ENCODE measurements at places on chromosomes 5 and 9.

DNA sequence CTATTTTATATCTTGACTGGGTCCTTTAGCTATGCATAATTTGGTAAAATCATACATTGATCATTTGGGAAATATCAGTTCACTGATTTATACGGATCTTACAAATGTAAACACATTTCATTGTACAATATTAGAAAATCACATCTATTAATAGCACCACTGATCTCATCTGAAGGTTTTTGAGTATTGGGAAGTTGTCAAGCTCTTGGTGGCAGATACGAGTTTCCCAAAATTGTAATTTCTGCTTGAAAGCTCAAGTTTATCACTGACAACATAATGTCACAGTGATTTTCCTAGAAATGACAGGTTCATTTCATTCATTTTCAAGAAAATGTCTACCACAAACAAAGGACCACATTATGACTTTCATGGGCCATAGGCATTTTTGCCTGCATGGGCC lies 3.0 kb upstream of the MACROH2A1 start:
- no peak for DNase-seq

- no peak for DNase-seq
Measured at GRCh38 chr5:88770276-88771257, 112.4 kb downstream of the MEF2C start.

GRCh38 chr5:157233515-157233914 lies 32.4 kb upstream of the CYFIP2 start:
- no peak for DNase-seq

DNA sequence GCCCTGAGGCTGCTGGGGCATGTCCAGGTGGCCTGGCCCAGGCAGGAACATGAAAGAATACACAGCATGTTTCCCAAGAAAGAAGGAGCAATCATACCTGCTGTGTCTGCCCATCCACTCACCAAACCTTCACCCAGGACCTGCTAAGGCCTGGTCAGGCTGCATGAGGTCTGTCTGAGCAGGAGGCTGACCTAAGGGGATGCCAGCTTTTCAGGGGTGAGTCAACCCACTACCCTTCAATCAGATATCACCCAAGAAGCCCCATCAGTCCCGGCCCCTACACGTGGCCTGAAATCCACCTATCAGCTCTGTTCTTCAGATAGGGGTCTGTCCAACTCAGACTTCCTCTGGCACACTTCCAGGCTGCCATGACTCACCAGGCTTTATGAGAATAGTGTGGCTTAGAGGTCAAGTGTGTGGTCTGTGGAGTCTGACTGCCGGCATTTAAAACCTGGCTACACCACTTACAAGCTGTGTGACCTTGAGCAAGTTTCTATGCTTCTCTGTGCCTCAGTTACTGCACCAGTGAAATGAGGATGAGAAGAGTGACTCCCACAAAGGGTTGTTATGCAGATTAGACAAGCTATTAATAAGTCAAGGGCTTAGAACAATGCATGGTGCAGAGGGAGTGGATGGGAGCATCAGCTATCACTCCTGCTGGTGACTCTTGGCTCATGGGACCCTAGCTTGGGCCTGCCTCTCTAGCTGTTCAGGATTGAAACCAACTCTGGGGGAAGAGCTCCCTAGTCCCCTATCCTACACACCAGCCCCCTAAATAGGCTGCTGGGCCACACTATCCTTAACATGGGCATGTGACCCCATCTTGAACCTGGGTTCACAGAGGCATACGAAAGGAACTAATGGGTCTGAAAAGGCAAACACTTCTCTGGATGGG lies 130.3 kb downstream of the PAX5 start:
- DNase-seq = peak; percentile 65

DNA sequence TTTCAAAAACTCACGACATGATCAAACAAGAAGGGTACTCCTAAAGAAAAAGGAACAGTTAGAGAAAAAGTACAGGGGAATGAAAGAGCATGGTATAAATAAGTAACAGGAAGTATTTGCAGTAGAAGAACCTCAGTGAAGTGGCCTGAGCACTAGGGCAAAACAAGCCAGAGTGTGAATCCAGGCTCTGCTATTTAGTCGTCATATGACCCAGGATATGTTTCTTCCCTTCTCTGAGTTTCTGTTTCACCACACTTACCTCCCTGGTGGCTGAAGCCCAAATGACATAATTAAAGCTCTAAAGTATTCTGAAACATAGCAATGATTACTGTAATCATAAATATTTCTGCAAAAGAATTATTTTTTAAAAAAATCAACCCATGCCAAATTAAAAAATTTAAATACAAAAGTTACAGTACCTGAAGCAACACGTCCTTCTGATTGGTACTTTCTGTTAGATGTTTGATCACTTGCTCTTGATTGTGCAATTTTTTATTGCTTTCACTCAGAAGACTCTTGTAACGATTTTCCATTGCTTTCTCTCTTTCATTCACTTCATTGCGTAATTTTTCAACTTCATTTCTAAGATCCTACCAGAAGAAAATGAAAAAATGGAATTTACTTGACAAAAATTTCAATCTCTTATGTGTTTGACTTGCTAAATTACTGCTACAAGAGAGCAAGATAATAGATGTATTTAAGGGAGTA lies 88.9 kb downstream of the CDK5RAP2 start:
- DNase-seq = no peak

- no peak for DNase-seq
Measured at GRCh38 chr9:6538666-6539071, 106.9 kb downstream of the GLDC start.

- peak; percentile 53 for DNase-seq
Measured at GRCh38 chr5:955886-956761, 52.5 kb upstream of the NKD2 start.

DNA sequence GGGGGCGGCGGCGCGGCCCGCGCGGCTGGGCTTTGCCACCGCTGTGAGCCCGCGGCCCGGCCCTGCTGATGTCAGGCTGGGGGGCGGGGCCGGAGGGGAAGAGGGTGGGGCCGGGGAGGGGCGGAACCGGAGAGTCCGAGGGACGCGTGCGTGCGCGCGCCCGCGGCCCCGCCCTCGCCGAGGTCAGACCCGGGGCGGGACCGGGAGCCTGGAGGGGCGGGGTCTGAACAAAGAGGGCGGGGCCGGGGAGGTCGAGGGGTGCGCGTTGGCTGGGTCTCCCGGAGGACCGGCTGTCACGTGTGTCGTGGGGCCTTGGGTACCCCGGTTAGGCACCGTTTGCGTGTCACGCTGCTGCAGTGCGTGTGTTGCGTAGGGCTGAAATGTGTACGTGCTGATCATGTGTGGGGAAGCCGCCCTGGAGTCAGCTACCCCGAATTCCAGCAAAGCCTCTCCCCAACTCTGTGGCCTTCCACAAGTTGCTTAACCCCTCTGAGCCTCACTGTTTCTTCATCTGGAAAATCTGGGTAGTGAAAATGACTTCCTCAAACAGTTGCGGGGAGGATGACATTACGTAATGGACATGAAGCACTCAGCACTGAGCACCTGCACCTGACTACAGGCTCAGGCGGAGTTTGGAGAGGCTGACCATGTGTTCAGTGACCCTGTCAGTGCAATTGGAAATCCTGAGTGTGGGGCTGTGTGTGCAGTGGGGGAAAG lies at the start of gene RALGDS:
Gene RALGDS (minus strand): TSS at position 43 of the 717 bp plus-strand sequence. CDS start 86 bp downstream, outside the sequence.
- peak; percentile 94 for DNase-seq

- DNase-seq = no peak
Measured at GRCh38 chr9:90540734-90541133, 101.9 kb downstream of the DIRAS2 start.

GRCh38 chr9:126983767-126984166 lies 69.2 kb downstream of the RALGPS1 start:
- no peak for DNase-seq

DNA sequence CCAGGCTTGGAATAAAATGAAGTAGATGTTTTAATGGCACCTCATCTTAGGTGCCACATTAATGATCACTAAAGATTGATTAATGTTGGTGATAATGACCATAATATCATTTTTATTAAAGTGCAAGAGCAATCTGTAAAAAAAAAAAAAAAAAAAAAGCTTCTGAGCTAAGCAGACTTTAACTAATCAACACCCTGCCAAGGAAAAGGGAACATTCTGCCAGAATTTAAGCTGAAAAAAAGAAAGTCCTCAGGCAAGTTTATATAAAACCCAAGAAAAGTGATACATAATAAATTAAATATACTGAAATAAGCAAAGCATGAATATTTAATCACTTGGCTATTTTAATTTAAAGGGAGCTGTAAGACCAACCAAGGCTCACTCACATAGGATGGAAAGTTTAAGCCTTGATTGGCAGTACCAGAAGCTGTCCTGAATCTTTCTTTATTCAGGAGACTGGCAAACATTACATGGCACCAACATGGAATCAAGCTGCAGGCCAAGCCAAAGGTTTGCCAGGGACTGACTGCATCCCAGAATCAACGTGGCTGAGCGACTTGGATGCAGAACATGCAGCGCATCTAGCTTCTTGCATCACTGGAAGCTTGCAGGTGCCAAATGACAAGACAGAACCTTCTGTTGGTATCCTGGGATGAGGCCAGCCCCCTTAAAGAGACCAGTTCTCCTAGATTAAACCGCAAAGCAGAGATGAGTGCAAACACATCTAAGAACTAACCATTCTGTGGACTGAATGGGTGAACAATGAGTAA lies 413.6 kb downstream of the ENC1 start:
- no peak for DNase-seq

GRCh38 chr9:5388026-5388819 lies 48.5 kb upstream of the RLN1 start:
- no peak for DNase-seq

- no peak for DNase-seq
Measured at GRCh38 chr5:77337686-77338085, 127.2 kb downstream of the PDE8B start.

- DNase-seq = no peak
Measured at GRCh38 chr9:133108794-133109641, 12.0 kb downstream of the RALGDS start.

- DNase-seq = no peak
Measured at GRCh38 chr9:112337547-112337946, 4.1 kb upstream of the PTBP3 start.

GRCh38 chr5:94470802-94471201 lies 147.6 kb downstream of the KIAA0825 start:
- no peak for DNase-seq

- DNase-seq = peak; percentile 72
Measured at GRCh38 chr9:133238272-133238850, 29.3 kb upstream of the OBP2B start.

DNA sequence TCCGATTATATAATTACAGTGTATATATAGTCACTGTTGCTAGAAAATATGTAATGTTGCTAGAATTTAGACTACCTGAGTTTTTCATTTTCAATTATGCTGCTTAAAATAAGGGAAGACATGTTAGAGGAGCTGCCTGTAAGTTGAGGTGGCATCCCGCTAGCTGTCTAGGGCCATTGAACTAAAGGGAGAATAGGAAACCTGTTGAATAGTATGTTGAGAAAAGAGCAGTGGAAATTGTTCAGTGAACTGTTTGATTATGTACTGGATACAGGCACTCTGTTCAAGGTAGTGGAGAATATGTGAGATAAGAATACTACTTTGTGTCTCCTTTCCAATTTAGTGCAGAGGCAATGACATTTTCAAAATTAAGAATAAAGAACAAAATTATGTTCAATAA lies 89.6 kb downstream of the CSNK1G3 start:
- no peak for DNase-seq

GRCh38 chr9:14180093-14180959 lies 133.6 kb downstream of the NFIB start:
- DNase-seq = no peak

DNA sequence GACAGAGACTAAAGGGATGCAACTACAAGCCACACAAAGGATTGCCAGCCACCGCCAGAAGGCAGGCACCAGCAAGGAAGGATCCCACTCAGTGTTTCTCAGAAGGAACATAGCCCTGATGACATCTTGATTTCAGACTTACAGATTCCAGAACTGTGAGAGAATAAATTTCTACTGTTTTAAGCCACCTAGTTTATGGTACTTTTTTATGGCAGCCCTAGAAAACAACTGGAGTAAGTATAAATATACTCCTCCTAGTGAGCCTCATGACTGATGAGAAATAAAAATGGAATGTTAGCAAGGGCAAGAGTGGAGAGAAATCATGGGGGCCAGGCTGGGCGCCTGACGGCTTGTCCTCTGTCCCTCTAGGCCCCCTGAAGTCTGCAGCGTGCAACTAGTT lies 307.3 kb downstream of the PIK3R1 start:
- no peak for DNase-seq

GRCh38 chr5:1754531-1755220 lies 45.0 kb downstream of the MRPL36 start:
- DNase-seq = no peak

GRCh38 chr5:176491101-176491502 lies 42.9 kb downstream of the FAF2 start:
- DNase-seq = no peak

DNA sequence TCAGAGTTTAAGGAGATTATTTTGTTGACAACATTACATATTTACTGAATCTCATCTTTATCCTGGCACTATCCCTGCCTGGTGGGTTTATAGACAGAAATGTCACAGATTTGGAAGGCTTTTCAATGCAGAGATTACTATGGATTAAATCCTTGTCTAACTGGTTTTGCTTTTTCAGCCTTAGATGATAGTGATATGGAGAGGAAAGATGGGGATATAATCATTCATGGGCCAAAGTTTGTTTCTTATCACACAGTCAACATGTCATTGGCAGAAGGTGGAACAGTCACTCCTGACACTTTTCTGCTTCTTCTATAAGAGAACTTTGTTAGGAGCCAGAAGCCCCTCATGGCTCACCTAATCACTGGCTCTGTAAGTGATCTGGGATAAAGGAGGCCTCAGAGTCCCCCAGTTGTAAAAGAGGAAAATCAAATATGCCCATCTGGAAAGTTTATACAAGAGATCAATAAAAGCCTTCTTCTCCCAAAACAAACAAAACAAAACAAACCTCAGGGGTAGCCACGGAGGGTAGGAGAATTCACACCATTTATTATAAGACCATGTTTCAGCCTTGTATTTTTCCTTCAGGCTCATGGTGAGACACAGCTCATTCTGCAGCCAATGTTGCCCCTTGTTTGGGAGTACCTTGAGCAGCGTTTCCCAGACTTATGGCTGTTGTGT lies 101.2 kb downstream of the PCSK1 start:
- no peak for DNase-seq

- DNase-seq = no peak
Measured at GRCh38 chr9:17477816-17478215, 101.0 kb upstream of the SH3GL2 start.

DNA sequence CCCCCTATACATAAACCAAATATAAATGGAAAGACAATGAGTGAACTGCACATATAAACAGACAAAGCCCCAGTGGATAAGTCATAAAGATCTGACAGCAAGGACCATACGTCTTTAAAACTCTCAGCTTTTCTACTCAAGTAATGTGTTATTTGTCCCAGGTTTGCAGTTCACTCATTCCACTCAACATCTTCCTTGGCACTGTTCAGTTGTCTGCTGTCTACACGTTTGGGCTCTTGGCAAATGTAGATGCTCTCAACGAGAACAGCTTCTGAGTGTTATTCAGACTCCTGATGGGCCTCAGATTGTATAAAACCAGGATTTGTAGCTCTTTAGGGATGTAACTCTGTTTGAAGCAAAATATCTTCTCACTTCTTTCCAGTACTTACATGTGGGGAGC lies 198.2 kb upstream of the SEMA6A start:
- DNase-seq = no peak

DNA sequence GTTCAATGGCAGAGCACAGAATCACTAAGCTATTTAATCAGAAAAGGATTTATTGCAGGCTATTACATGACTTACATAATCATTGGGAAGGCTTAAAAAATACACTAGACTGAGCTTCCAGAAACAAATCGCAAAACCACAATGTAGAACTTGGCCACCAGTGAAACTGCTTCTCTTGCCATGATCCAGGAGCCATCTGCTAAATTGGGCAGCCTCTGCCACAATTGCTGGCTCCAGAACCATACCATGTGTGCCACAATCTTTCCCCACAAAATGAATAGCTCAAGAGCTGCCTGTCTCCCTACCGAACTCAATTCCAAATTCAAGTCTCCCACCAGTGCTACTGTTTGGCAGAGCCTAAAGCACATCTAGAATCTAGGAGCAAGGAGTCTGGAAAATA lies 9.8 kb upstream of the ERAP1 start:
- DNase-seq = no peak
